ENCODE measurements at places on chromosomes 5 and 9.

DNA sequence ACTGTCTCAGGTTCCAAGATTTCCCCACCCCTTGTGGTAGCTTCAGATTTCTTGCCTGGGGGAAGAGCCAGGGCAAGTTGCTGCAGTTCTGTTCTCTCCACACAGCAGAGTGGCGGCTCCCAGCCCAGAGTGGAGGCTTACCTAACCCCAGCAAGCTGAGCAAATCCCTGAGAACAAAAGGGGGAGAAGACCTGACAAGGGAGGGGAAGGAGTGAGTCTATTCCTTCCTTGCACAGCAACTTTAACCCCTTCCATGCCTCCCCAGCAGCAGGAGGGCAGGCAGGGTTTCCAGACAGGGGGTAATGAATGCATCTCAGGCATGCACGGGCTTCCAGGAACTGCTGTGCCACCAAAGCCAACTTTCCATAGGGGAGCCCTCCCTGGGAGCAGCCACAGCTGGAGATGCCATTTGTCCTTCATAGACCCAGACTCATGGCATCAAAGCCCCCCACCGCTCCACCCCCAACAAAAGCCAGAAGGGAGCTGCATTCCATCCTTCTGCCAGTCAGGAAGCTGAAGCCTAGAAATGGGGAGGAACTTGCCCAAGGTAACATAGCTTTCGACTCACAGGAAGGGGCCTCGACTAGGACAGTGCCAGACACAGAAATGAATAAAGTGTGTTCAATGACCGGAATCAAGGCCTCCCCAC is 28.8 kb upstream of the FAT2 start:
- no peak for DNase-seq
- H3K4me1 ChIP-seq: peaks cover 11% of the 10 kb centered on the region
- no peak overlapping the region for H3K4me3 ChIP-seq
- no peaks in the 10 kb centered on the region for H3K36me3 ChIP-seq
- peaks cover 3% of the 10 kb centered on the region for H3K27me3 ChIP-seq

GRCh38 chr5:60738461-60738860 is 38.5 kb upstream of the DEPDC1B start:
- no peak overlapping the region for H3K4me3 ChIP-seq
- H3K36me3 ChIP-seq: no peaks in the 10 kb centered on the region
- no peak overlapping the region for H3K27ac ChIP-seq
- DNase-seq: no peak

- H3K27me3 ChIP-seq: peaks cover 46% of the 10 kb centered on the region
- peaks cover under 1% of the 10 kb centered on the region for H3K36me3 ChIP-seq
- H3K27ac ChIP-seq: no peak overlapping the region
- no peak overlapping the region for H3K4me3 ChIP-seq
- peaks cover 9% of the 10 kb centered on the region for H3K4me1 ChIP-seq
Observed at GRCh38 chr9:124261736-124262648, 4.2 kb downstream of the NEK6 start.

DNA sequence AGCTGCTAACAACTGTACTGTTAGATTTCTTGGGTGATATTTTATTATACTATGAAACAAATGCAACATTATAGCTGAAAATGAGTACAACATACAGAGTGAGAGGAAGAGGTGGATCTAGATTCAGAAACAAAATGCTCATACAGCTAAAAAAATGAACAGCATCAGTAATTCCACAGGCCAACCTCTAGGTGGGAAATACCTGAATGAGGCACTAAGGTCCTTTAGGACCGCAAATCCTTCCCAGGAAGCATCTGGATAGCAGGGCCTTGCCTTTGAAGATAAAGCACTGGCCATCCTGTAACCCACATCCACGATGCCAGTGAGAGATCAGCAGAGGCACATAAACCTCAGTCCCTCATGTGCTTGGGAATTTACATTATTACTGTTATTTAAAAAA is 310.8 kb downstream of the YTHDC2 start:
- no peak for DNase-seq
- H3K27ac ChIP-seq: no peak overlapping the region
- H3K27me3 ChIP-seq: no peaks in the 10 kb centered on the region
- H3K36me3 ChIP-seq: no peaks in the 10 kb centered on the region

- H3K27me3 ChIP-seq: peaks cover 3% of the 10 kb centered on the region
- no peak for DNase-seq
- no peaks in the 10 kb centered on the region for H3K36me3 ChIP-seq
- no peak overlapping the region for H3K27ac ChIP-seq
- H3K4me1 ChIP-seq: peaks cover 4% of the 10 kb centered on the region
Observed at GRCh38 chr5:33362915-33363314, 77.8 kb upstream of the TARS1 start.

DNA sequence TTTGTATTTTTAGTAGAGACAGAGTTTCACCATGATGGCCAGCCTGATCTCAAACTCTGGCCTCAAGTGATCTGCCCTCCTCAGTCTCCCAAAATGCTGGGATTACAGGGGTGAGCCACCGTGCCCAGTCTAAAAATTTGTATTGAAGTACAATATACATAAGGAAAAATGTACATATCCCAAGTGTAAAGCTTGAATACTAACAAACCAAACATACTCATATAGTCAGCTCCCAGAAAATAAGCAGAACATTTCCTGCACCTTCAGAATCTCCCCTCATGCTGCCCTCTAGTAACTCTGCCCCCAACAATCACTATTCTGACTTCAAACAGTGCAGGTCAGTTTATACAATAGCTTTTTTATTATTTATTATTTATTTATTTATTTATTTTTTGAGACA is 1.6 kb upstream of the NOL6 start:
- H3K27me3 ChIP-seq: no peaks in the 10 kb centered on the region
- no peak overlapping the region for H3K4me3 ChIP-seq
- peak overlapping the region; percentile 19 for H3K27ac ChIP-seq
- no peak for DNase-seq
- H3K36me3 ChIP-seq: peaks cover 14% of the 10 kb centered on the region

DNA sequence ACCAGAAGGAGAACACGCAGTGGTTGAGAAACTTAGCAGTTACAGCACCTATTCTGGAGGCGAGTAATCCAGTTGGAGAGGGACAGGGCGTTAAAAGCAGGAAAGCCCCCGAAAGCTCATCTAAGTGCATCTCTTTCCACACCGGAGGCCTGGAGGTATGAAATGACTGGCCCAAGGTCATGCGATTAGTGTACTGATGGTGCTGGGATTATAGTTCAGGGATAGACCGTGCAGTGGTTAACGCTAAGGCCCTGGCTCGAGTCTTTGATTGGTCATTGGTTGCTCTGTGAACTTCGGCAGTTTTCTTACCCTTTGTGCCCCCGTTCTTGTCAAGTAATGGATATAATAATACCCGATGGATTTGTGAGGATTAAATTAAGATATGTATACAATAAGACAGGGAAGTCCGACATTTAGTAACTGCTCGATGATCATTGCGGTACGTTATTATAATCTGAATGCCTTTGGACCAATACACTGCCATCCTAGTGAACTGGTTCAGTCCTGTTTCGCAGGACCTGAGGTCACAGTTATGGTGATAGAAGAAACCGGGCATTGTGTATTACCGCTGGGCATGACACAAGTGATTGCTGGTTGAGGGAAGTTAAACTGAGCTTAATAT is 960 bp downstream of the CANX start:
- H3K27me3 ChIP-seq: no peaks in the 10 kb centered on the region
- H3K4me1 ChIP-seq: peaks cover 46% of the 10 kb centered on the region
- H3K36me3 ChIP-seq: peaks cover 32% of the 10 kb centered on the region
- H3K27ac ChIP-seq: peak overlapping the region; percentile 94

- DNase-seq: peak; percentile 60
- peaks cover 24% of the 10 kb centered on the region for H3K4me1 ChIP-seq
- no peaks in the 10 kb centered on the region for H3K36me3 ChIP-seq
- peak within 1 kb of the TSS; percentile 24 for H3K27ac ChIP-seq
Observed at GRCh38 chr5:149581192-149581861, at the start of gene ARHGEF37. Gene ARHGEF37, plus strand, starts transcription at chr5:149581498. Its CDS starts 16,272 bp downstream, at chr5:149597770.

DNA sequence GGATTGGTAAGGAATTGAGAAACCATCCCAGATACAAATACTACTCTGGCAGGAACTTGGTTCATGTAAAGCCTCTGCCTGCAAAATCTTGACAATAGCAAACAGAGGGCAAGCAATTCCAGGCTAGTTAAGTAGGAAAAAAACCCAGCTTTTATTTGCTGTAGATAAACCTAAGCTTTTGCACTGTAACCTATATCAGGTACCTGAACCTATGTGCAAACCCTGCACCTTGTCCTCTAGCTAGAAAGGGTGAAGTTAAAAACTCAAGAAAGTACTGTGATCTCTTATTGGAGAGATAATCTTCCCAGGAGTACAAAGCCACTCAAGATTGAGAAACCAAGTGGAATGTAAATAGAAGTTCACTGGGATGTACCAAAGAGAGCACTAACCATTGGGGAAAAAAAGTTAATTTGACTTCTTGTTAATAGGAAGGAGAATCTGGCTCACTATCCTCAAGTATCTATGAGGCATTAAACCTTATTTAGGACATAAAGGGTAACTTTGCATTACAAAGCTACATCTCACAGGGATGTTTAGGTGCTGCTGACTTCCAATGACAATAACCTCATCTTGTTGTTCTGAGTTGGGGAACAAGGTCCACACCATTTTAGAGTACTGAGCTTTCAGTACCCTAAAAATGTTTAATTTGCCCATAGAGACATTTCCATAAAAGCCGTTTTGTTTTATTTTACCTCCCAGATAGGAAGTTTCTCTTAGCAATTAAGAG is 73.8 kb upstream of the PCA3 start:
- H3K4me1 ChIP-seq: peaks cover 8% of the 10 kb centered on the region
- DNase-seq: no peak
- H3K4me3 ChIP-seq: no peak overlapping the region
- no peaks in the 10 kb centered on the region for H3K36me3 ChIP-seq

GRCh38 chr5:152864447-152864846 is 459.4 kb upstream of the NMUR2 start:
- no peaks in the 10 kb centered on the region for H3K4me1 ChIP-seq
- no peaks in the 10 kb centered on the region for H3K36me3 ChIP-seq
- no peaks in the 10 kb centered on the region for H3K27me3 ChIP-seq
- no peak overlapping the region for H3K27ac ChIP-seq

- H3K36me3 ChIP-seq: no peaks in the 10 kb centered on the region
- no peaks in the 10 kb centered on the region for H3K4me1 ChIP-seq
- no peaks in the 10 kb centered on the region for H3K27me3 ChIP-seq
- no peak overlapping the region for H3K27ac ChIP-seq
- H3K4me3 ChIP-seq: no peak overlapping the region
Observed at GRCh38 chr5:12119657-12120056, 215.4 kb upstream of the CTNND2 start.

DNA sequence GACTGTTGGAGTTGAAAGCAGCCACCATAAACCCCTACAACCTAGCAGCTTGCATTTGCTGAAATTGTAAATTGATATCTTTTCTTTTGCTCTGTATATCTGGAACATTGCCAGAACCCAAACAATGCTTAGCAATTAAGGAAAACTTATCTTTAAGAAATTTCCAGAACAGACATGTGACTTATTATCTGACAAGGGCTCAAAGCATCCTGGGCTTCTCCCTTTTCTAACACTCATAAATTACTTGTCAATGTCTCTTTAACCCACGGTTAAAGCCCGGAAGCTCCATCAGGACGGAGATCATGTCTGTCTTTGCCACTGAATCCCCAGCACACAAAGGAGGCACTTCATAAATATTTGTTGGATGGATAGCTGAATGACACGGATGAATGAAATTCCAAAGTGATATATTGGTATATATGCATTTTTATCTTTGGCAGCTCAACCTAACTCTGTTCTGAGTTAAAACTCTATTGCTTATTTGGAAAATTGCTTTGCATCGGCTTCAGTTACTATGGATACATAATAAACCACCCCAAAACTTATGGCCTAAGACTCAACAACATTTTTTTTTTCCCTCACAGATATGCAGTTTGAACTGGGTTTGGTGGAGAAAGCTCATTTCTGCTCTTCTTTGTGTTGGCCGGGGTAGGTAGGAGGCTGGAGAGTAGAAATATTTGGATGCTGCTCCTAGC is 103.1 kb upstream of the CLINT1 start:
- H3K36me3 ChIP-seq: no peaks in the 10 kb centered on the region
- no peaks in the 10 kb centered on the region for H3K4me1 ChIP-seq

GRCh38 chr9:136762221-136762691 is 2.1 kb downstream of the LCN15 start:
- no peak overlapping the region for H3K27ac ChIP-seq
- no peak overlapping the region for H3K4me3 ChIP-seq
- peaks cover 14% of the 10 kb centered on the region for H3K27me3 ChIP-seq
- H3K36me3 ChIP-seq: no peaks in the 10 kb centered on the region

DNA sequence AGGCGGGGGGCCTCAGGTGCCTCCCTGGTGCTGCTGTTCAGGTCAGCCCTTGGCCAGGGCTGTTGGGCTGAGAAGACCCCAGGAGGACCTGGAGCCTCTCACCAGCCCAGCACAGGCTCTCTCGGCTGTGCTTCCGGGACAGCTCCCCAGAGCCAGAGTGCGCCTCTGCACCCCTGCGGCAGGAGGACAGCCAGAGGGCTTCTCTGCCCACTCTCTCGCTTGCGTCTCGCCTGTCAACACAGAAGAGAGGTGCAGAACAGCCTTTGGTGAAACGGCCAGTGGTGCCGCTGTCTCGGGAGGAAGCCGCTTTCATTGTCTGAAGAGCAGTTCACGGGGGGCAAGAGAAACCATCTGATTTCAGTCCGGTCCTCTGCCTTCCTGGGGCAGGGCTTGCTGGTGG is 3.8 kb upstream of the NACC2 start:
- H3K4me3 ChIP-seq: no peak overlapping the region
- H3K27me3 ChIP-seq: no peaks in the 10 kb centered on the region
- peaks cover 6% of the 10 kb centered on the region for H3K4me1 ChIP-seq

DNA sequence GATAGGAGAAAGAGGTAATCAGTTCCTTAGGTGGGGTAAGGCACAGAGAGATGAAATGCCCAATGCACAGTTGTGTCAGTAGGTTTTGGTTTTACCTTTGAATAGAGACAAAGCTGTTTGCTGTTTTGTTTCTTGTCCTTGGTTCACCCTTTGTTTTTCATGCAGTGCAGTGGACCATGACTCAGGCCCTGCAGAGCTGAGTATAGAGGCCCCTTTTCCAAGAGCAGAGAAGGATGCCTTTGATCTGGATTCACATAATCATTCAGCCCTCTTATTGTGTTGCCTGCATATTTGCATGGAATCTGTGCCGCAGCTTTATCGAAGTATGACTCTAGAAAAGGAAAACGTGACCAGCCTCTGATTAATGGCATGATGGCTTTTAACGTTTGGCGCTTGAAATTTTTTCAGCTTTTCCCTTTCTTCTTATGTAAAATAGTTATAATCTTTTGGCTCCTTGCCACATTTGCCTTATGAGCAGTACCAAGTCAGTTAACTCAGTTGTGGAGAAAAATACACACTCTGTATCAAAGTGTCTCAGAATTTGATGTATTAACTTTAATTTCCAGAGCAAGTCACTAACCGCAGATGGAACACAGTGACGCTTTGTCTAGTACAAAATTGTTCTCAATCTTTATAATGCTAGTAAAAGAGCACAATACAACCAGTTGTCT is 197.6 kb downstream of the KDM4C start:
- no peak overlapping the region for H3K4me3 ChIP-seq
- H3K36me3 ChIP-seq: peaks cover 12% of the 10 kb centered on the region
- DNase-seq: peak; percentile 42
- peaks cover 21% of the 10 kb centered on the region for H3K4me1 ChIP-seq

- H3K27ac ChIP-seq: no peak overlapping the region
- DNase-seq: no peak
- no peak overlapping the region for H3K4me3 ChIP-seq
- no peaks in the 10 kb centered on the region for H3K4me1 ChIP-seq
Observed at GRCh38 chr5:32190095-32190494, 16.0 kb upstream of the GOLPH3 start.
